ENCODE measurements at places on chromosomes 6 and 20.

DNA sequence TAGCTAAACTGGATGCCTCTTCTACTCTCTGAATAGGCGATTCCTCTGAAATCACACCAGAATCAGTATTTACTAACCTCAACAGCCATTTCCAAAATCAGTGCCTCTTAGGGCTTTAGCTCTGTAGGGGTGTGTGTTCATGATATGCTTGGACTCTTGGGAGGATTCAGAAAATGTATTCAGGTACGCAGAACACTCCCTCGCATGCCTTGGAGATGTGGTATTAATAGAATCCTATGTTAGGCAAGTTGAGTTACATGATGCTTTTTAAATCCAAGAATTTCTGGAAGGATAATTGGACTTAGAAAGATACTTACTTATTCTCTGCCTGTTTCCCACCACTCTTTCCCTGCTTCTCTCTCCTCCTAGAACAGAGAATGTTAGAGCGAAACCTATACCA lies 31.8 kb upstream of the PBOV1 start:
- no peak for DNase-seq

DNA sequence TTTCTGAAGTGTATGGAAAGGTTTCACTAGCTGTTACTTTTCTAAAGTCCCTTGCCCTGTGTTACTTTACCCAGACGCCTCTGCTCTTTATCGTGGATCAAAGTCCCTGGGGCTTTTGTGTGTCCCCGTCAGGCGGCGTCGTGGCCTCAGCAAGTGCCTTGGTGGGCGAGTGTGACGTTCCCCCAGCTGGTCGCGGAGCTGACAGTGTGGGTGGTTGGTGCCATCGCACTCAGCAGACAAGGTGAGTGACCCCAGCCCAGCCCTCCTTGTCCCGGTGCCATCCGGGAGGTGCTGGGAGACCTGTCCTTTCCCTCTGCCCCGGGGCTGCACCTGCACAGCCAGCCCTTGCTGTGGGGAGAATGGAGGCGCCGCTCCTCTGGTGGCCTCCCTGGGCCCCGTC lies 27.3 kb upstream of the TCFL5 start:
- DNase-seq, result no peak

DNA sequence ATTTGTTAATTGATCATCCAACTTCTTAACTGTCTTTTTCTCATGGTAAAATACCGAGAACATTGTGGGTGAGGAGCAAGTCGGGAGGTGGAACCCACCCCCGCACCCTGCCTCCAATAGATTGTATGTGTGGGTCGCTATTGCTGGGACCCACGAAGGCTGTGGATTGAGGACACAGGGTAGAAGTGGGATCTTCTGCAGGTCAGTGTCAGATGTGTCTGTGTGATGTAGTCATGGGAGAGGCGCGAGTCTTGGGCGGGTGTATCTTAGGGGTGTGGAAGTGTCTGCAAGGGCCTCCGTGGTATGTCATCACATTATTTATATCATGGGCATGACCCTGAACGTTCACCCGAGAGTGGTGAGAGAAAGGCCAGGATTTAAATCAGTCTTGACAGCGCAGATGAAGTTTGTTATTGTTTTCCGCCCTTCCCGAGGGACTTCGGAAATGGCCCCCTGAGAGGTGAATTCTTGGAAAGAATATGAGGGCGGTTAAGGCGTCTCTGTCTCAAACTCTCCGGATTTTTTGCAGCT lies 472 bp upstream of the PAQR8 start:
- no peak for DNase-seq

DNA sequence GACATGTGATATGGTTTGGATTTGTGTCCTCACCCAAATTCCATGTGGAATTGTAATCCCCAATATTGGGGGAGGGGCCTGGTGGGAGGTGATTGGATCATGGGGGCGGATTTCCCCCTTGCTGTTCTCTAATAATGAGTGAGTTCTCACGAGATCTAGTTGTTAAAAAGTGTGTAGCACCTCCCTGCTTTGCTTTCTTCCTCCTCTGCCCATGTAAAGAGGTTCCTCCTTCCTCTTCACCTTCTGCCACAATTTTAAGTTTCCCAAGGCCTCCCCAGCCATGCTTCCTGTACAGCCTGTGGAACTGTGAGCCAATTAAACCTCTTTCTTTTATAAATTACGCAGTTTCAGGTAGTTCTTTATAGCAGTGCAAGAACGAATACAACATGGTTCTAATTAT lies 2.1 kb upstream of the ZNF451 start:
- no peak for DNase-seq

DNA sequence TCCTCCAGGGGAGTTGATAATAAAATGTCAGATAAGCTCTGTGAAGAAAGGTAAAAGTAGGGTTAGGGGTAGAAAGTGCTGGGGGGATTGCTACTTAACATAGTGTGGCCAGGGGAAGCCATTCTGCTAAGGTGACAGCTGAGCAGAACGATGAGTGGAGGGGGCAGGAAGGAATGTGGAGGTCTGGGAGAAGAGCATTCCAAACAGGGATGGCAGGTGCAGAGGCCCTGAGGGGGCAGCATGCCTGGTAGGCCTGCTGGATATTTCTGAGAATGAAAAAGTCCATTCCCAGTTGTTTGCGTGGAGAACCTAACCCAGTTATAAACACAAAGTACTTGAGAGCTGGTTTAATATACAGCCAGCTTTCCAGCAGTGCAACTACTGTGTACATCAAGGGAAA lies 9.3 kb downstream of the GFRA4 start:
- no peak for DNase-seq

DNA sequence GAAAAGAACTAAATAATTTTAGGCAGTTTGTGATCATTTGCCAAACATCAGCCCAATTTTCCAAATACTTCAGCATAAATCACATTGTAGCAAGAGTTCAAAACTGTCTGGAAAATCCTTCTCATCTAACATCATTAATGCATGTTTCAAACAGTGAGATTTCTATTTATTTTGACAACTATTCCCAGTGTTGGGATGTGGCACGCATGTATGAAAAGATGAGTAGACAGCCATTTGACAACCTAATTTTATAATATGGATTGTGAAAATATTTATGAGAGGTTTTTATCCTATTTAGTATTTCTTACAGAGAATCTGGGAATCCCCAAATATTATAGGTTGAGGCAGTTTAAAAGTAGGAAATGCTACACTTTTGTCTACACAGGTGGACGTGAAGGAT lies 357.6 kb upstream of the ARID1B start:
- DNase-seq, result no peak

- DNase-seq, result no peak
Measured at GRCh38 chr6:34315780-34316179, 67.0 kb upstream of the SMIM29 start.

- no peak for DNase-seq
Measured at GRCh38 chr6:6474170-6474920, 114.2 kb upstream of the LY86 start.

DNA sequence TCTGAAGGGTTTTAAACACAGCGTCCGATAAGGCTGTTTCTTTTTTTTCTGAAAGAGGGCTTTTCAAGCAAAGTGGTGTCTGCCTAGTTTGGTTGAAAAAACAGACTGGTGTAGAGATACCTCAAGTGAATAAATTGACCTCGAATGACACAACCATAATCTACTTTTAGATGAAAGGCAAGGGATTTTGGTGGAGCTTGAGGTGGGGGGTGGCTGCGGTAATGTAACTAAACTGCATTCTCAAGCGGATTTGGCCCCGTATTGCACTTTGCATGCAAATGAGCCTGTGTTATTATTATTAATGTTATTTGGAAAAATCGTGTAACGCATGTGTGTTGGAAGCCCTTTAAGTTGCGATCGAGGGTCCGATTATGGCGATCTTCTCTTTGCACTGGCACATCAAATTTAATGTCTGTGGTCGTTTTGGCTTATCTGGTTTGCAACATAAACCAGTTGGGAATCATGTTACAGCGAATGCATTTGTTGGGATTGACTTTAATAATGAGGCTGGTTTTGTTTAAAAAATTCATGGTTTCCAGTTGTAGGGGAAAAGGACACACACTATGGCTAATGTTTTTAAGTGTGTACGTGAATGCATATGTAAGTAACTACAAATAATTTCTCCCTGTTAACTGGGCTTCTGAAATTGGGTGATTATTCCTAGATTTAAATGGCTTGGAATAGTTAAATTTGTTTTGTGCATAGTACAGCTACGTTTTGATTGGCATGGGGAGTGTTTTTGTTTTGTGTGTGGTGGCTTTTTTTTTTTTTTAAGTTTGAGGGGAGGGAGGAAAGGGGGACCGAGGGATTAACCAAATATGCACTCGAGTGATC lies 1.0 kb downstream of the JARID2 start:
- no peak for DNase-seq

DNA sequence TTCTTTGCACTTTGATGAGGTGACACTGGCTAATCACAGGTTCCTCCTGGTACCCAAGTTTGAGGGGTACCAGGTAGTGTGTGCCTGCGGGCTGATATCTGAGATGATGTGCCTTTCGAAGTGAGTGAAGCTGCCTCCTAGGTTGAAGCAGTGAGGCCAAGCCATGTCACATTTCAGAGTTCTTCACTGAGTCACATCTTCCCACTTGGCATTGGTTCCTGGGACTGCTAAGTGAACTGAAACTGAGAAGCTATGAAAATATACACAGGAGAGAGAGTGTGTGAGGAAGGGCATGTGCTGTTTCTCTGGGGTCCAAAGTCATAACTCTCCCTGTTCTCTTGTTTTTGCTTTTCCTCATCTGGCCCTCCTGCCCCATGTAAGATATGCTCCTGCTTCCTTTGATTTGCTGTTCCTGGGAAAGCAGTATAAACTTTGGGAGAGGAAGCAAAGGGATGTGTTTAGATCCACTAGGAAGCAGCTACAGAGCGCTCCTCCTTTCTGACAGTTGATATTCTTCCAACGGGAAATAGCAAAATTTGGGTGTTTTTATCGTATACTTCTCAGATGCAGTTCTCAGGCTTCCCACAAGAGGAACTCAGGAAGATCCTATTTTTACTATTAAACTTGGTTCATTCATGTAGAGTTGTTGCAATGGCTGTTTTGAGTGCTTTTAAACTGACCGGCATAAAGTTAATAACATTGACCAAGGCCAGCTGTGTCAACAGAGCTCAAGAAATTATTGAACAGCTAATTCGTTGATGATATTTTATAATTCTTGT lies 153.7 kb downstream of the MOXD1 start:
- DNase-seq, result no peak

GRCh38 chr20:10388597-10388996 lies 45.4 kb downstream of the MKKS start:
- DNase-seq, result no peak

DNA sequence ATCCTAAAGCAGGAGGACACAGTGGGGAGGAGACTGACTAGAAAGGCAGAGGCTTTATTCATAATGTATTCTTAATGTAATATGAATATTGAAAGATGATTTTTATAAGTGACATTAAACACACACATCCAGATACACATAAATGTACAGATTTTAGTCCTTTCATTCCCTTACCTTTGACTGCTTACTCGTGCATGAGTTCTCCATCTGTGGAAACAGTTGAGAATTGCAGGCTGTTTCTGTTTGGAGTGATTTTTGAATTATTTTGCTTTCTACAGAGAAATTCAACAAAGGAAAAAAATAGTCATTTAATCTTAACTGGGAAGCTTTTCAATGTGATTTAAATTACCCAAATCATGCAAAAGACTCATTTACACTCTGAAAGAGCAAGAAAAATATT lies 136.5 kb downstream of the RIMS1 start:
- DNase-seq, result no peak

DNA sequence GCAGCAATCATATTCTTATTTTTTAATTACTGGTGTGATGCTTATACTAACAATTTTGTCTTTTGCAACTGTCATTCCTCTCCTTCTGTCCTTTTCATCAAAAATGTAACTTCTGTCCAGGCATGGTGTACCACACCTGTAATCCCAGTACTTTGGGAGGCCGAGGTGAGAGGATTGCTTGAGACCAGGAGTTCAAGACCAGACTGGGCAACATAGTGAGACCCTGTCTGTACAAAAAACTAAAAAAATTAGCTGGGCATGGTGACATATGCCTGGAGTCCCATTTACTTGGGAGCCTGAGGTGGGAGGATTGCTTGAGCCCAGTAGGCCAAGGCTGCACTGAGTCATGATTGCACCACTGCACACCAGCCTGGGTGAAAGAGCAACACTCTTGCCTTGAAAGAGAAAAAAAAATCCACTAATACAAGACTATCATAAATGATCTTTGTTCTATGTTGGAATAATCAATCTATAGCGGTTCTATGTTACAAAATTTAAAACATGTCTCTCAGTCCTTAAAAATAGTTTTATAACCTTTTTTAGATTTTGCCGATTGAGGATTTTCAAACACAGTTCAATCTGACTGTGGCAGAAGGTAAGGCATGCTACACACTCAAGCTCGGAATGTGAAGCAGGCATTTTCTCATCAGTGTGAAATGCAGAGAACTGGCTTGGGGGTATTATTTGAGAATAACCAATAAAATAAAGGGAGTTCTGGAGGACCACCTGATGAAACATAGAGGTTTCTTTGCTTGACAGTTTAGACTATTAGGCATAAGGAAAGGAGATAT lies 70.4 kb downstream of the ENPP1 start:
- no peak for DNase-seq

- no peak for DNase-seq
Measured at GRCh38 chr6:62971976-62972658, 239.2 kb upstream of the FKBP1C start.

DNA sequence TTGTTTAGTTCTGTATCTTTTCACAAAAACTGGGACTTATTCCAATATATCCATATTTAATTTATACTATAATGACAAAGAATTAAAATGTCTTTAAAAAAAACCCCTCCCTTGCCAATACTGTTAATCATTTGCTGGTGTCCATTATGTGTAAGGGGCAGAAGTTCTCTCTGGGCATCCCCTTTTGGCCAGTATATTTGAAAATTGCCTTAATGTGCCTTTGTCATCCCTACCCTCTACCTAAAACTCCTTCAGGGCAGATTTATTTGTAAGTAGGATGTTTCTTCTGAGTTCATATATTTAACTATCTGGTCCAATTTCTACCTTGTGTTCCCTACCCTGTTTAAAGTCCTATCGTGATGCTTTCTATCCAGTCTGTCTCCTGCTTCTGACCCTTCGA lies 62.9 kb downstream of the ARHGAP18 start:
- DNase-seq, result no peak

DNA sequence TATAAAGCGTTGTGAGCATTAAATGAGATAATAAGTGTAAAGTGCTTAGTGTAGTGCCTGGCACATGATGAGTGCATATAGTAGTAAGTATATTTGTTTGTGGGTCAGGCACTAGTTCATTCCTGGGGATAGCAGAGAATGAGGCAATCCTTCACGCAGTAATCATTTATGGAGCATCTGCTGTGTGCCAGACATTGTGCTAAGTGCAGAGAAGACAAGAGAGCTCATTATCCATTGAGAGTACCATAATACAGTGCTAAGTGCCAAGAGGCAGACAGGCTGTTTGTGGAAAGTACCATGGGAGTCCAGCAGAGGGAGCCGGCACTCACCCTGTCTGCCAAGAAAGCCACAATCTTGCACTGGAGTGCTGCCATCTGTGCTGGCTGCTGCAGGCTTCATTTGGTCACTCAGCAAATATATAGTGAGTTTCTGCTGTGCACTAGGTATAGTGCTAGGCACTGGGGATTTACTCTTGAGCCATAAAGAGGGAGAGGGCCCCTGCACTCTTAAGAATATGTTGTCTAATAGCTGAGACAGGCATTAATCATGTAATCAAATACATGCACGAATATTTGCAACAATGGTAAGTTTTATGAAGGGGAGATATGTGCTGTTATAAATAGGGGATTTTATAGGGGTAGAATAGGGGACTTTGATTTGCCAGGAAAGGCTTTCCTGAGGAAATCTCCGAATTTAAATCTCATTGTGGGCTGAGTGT lies 12.9 kb upstream of the MROH8 start:
- peak; percentile 78 for DNase-seq

- no peak for DNase-seq
Measured at GRCh38 chr20:24935140-24935539, 13.9 kb upstream of the CST7 start.

GRCh38 chr6:117440706-117441525 lies 15.2 kb upstream of the ROS1 start:
- DNase-seq, result no peak

- peak; percentile 46 for DNase-seq
Measured at GRCh38 chr20:57434390-57434700, 43.1 kb downstream of the RBM38 start.

Measured in activated T-cell treated with anti-CD3 and anti-CD28 coated beads, Interleukin-2, amount 50 U/mL, for 24 hours (primary cell).